ENCODE measurements at places on chromosomes 2 and 18.

DNA sequence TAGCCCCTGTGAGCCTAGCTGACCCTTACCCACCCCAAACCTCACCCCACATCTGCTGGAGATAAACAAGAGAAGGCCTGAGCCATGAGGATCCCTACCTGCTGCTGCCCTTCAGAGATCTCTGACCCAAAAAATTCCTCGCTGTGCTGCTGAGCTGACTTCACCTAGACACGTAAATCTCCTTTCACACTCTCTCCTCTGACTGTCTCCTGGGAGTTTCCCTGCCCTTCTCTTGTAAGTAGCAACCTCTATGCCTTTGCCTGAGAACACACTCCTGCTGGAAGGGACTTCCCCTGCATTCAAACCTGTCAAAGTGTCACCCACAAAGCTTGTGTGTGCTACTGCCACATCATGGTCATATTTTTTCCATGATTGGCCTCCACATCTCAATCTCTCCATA, 134.2 kb upstream of the NOL4 start:
- no peak for DNase-seq

GRCh38 chr2:168912466-168912865, 11.4 kb downstream of the G6PC2 start:
- no peak for DNase-seq

DNA sequence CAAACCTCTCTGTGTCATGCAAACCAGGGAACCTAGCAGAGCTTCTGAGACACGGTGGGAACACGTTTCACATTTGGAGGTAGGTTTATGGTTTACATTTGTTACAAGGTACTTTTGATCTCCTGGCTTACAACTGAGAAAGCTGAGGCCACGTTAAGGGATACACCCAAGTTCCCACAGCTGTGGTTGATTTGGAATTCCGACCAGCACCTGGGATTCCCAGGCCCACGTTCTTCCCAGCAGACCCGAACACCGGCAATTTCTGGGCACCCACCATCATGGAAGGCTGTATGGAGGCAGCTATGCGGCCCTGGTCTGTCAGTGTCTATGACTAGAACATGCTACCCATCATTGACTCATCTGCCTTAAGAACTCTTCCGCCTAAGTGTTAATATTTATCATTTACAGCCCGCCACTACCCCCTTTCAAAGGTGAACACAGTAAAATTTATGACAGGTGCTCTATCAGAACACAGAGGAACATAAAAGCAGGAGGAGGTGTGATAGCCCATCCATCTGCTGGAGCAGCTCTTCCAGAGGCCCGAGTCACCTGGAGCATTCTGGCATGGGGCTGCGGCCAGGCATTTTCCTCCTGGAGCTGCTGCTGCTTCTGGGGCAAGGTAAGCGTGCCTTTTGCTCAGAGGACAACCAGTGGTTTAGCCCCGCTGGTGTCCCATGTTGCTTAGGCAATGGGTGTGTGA, at the start of gene PLB1:
Gene PLB1 (plus strand): TSS at position 510 of the 700 bp plus-strand sequence. CDS start 55 bp downstream, at position 565.
- no peak for DNase-seq

GRCh38 chr18:57649556-57650500, 28.2 kb upstream of the NARS1 start:
- DNase-seq, result no peak

- no peak for DNase-seq
Observed at GRCh38 chr2:186717320-186718007, 23.6 kb downstream of the FAM171B start.

GRCh38 chr18:35386600-35387100, 9.5 kb upstream of the ZNF396 start:
- peak; percentile 87 for DNase-seq

DNA sequence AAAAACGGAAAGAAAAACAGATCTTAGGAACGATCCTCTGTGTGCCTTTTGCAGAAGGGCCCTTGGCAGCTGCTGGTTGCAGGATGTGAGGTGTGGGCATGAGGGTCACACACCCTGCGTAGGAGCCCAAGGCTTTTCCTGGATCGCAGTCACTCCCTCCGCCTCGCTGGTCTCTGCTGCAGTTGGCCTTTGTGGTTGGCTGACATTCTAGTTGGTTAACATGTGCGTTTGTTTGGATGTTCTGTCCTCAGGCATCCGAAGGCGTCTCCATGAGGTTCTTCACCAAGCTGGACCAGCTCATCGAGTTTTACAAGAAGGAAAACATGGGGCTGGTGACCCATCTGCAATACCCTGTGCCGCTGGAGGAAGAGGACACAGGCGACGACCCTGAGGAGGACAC, 61.7 kb downstream of the INPP5D start:
- DNase-seq, result no peak

- no peak for DNase-seq
Observed at GRCh38 chr2:240224676-240225075, 84.2 kb upstream of the OTOS start.

- no peak for DNase-seq
Observed at GRCh38 chr2:238281826-238282480, 6.5 kb downstream of the PER2 start.

- DNase-seq, result no peak
Observed at GRCh38 chr2:47050762-47051161, 104.3 kb downstream of the STPG4 start.

GRCh38 chr2:69221512-69221911, 165.5 kb downstream of the GFPT1 start:
- DNase-seq, result no peak
